ENCODE measurements at places on chromosomes 3 and 15.

GRCh38 chr3:45443459-45443858 lies 55.1 kb downstream of the LARS2 start:
- no peak for ATAC-seq

DNA sequence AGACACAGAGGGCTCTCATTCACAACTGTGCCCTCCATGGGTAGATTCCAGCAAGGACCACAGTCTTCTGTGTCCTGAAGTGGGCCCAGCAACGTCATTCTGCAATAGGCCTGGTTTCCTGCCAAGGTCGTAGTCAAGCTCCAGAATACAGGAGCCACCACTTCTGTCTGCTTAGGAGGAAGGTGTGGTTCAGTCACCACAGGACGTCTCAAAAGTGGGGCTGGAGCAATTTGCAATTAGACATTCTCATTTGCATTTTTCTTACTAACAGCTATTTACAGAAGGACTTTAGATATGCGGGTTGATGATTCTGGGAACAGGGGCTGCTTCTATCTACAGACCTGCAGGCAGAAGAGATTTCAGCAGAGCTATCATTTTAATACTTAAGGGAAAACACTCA lies 58.7 kb upstream of the MYRIP start:
- ATAC-seq, result no peak

DNA sequence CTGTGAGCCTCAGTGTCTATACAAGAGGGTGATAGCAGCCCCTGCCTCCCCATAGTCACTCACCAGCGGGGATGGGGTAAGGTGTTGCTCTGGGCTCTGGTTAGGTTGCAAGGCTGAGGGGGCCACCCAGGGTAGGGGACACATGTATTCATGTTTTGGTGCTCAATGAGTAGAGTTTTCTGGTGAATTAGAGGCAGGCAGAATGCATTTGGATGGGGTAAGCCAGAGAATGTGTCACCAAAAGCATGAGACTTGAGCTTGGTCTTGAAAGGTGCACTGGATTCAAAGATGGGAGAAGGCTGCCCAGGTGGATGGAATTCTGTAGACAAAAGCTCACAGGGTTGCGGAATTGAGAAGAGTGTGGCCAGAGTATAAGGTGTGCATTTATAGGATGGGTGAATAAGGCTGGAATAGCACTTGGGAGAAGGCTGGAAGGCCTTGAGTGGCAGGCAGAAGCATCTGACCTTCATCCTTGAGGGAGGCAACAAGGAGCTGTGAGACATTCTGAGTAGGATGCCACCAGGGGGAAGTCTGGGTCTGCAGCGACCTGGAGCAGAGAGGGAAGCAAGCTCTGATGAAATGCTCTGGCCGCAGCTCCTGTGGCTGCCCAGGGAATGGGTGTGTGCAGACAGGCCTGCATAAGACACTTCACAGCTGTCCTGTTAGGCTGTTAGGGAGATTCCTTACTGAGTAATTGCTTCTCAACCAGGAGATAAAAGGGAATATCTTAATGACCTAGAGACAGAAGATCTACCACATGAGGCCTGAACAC lies 149.6 kb downstream of the CHDH start:
- no peak for ATAC-seq

DNA sequence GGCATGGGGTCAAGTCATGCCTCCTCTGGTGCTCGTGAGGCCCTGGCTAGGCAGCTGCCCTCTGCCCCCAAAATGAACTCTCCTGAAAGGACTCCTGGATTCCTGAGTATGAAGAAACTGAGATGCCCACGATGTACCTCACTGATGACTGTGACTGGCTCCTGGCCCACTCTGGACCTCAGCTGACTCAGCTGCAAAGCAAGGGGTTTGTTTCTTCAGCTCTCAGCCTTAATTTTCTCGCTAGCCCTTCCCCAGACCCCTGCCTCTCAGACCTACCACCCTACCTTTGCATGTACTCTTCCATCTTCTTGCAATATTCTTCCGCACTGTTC lies 5.2 kb upstream of the GNAI2 start:
- ATAC-seq, result no peak

DNA sequence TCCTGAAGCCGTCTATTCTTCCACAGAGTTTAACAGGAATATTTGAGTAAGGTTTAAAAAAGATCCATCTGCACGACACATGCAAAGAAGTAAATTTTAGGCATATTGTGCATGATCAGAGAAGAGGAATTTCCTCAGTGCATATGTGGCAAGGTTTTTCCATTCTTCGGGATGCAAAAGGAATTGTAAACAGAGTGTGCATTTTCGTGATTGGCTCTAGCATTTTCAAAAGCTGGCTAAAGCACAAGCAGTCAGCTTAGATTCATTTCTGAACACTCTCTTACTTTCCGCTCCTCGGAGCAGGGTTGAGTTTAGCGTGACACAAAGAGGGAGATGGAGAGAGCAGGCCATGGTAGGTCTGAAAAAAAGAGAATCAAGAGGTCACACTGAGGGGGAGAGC lies 128.2 kb downstream of the ADAMTS9 start:
- ATAC-seq, result no peak

DNA sequence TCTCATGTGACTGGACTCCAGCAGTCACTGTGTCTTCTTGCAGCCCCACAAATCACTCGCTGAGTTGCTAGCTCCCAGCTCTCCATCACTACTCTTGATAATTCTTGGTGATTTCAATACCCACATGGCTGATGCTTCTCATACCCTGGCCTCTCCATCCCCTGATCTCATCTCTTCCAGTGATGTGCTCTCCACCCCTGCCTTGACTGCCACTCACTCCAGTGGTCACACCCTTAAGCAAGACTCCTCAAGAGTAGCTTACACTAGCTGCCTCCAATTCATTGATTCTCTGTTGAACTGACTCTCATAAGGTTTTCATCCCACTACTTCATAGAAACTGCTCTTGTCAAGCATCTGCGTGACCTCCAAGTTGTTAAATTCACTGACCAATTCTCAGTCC lies 837 bp downstream of the GRK7 start:
- no peak for ATAC-seq

GRCh38 chr3:47892286-47893040 lies 89.5 kb downstream of the DHX30 start:
- no peak for ATAC-seq

DNA sequence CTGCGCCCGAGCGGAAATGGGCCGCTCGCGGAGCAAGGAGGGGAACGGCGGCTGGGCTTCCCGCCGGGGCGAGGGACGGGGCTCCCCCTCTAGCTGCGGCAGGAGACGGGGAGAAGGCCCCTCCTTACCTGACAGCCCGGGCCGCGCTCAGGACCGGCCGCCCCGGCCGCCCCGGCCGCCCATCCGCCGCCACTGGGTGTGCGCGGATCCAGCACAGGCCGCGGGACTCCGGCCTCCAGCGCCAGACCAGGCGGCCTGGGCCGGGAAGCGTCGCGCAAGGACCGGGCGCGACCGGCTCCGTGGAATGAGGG lies 296 bp downstream of the TPRA1 start:
- peak; percentile 67 for ATAC-seq

- peak; percentile 66 for ATAC-seq
Observed at GRCh38 chr3:60086811-60087210, 1037.0 kb upstream of the CFAP20DC start.

- ATAC-seq, result peak; percentile 39
Observed at GRCh38 chr3:14428087-14429033, 26.0 kb downstream of the SLC6A6 start.

GRCh38 chr3:17801131-17801530 lies 58.7 kb upstream of the TBC1D5 start:
- ATAC-seq, result no peak

GRCh38 chr3:61356685-61357084 lies 105.4 kb upstream of the FHIT start:
- ATAC-seq, result no peak

GRCh38 chr3:14371573-14372474 lies 30.6 kb upstream of the SLC6A6 start:
- ATAC-seq, result no peak

GRCh38 chr15:34161329-34161963 lies 48.5 kb downstream of the KATNBL1 start:
- ATAC-seq, result peak; percentile 80

DNA sequence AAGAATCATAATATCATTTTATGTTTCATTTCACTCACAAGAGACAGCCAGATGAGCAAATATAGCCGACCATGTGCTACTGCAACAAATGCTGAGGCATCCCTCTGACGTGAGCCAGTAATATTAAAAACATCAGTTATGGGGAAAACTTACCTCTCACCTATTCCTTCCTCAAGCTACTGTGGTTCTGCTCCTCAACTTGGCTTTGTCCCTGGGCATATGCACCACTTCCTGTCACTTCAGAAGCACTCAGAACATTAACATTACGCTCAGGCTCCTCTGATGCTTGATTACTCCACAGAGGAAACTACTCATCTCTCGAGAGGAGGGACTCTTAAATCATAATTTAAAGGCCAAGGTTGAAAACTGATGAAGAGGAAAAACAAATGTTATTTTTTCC lies 457.0 kb upstream of the ALCAM start:
- no peak for ATAC-seq

GRCh38 chr15:63059075-63059474 lies 16.5 kb downstream of the TPM1 start:
- ATAC-seq, result no peak

- ATAC-seq, result no peak
Observed at GRCh38 chr15:49189631-49190030, 19.6 kb downstream of the GALK2 start.

DNA sequence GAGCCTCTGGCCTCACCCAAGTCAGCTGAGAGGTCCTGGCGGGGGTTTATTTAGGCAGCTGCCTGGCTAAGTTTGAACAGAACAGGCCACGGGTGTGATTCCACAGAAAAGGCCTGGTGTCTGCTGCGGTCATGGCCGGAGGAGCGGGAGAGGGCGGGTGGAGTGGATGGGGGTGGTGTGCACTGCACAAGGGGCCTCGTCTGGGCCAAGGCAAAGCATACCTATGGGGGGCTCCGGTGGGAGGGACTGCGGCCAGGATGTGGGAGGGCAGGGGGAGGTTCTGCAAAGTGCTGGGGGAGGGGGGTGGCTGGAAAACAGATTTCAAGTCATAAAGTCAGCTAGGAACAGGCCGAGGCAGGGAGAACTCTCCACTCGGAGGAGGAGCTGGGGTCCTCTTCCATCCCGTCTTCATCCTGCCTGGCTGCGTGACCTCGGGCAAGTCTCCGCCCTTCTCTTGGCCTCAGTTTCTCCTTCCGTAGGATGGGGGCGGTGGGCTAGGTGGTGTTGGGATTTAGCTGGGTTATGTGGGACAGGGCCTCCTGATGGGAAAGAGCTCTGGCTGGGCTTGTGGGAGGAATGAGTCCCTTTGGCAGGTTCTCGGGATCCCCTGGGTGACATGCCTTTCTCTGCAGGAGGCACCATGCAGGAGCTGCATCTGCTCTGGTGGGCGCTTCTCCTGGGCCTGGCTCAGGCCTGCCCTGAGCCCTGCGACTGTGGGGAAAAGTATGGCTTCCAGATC lies 878 bp downstream of the ISLR start:
- peak; percentile 32 for ATAC-seq

GRCh38 chr15:95826412-95827195 lies 503.9 kb upstream of the NR2F2 start:
- no peak for ATAC-seq

DNA sequence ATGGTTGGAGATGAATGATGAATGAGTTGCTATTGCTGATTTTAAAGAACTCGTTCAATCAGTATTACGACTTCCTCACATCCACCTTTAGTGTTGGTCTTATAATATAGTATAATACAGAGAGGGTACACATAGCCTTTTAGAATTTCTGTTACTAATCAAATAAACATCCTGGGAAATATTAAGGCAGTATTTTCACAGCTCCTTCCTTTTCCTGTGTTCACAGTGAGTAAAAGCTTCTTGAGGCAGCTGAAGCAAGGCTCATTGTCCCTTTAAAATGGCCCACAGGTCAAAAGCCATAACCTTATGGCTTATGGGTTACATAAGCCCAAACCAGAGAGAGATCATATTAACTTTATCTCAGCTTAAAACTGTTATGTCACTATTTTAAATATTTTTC lies 1.3 kb upstream of the BTLA start:
- no peak for ATAC-seq

GRCh38 chr3:169813757-169814517 lies 1.2 kb upstream of the LRRC34 start:
- peak; percentile 96 for ATAC-seq

GRCh38 chr3:140342668-140343067 lies 335.2 kb upstream of the TRIM42 start:
- no peak for ATAC-seq

DNA sequence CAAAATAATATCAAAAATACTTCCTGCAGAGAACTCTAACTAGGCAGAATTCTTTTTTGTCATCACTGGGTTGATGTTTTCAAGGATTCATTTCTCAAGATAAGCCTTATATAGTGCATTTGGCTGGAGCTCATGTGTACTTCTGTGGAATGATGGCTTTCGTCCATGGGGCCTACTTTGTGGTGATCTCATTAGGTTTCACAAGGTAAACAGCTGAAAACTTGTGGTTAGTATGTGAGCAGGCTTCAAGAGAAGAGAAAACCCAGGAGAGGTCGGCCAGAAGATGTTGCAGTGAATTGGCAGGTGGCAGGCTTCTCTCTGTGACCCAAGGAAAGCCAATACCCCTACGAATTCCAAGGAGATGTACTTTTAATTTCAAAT lies 121.4 kb upstream of the PHLDB2 start:
- no peak for ATAC-seq

- ATAC-seq, result no peak
Observed at GRCh38 chr3:77668376-77668775, 628.5 kb downstream of the ROBO2 start.

DNA sequence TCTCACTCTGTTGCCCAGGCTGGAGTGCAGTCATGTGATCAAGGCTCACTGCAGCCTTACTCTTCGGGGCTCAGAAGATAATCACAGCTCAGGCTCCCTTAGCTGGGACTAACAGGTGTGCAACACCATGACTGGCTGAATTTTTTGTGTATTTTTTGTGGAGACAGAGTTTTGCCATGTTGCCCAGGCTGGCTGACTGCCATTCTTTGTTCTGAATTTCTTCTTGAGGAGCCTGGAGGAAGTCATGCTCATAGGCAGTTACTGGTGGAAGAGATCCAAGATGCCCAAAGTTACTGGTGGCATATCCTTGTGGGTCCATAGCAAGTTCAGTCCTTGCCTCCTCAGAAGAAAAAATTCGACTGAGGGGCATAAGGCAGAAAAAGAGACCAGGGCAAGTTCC lies 16.6 kb upstream of the UBP1 start:
- ATAC-seq, result no peak

DNA sequence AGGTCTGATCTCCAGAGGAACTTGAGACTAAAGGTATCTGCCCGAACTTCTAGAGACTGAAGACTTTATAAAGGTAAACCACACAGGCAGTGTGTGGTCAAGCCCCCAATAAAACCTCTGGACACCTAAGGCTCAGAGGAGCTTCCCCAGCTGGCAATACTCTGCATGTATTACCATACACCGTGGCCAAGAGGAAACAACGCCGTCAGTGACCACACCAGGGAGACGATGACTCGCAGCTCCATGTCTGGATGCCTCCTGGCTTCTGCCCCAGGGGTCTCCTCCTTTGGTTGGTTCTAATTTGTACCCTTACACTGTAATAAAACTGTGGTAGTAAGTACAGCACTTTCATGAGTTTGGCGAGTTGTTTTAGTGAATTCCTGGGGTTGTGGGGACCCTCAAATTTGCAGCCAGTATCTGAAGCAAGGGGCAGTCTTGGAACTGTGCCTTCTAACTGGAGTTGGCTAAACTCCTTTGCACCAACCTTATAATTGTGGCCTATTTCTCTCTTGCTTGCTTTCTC lies 32.1 kb upstream of the BCL2L10 start:
- ATAC-seq, result no peak

- ATAC-seq, result no peak
Observed at GRCh38 chr3:153818338-153818737, 302.9 kb upstream of the ARHGEF26 start.

- no peak for ATAC-seq
Observed at GRCh38 chr3:128430301-128430700, 36.4 kb downstream of the DNAJB8 start.

GRCh38 chr3:22536541-22536940 lies 666.6 kb upstream of the UBE2E2 start:
- no peak for ATAC-seq

GRCh38 chr15:71782422-71783165 lies 27.8 kb upstream of the NR2E3 start:
- no peak for ATAC-seq

Measured in stimulated activated memory B cell treated with anti-CD40 and anti-IgM and Interleukin-4, amounts not matched to agents 10 μg/mL and 1 μg/mL and 100 μg/mL, for 72 hours (primary cell).